Fibroblast of lung (primary cell): ENCODE measurements at places on chromosomes 1 and 21. TPM values are rescaled to one million over a fixed set of nuclear protein-coding genes. Genes with fewer than 3 reads are reported as not detected.

GRCh38 chr1:24536391-24536840 is 19.5 kb upstream of the NCMAP start:
- peak; percentile 63 for DNase-seq

DNA sequence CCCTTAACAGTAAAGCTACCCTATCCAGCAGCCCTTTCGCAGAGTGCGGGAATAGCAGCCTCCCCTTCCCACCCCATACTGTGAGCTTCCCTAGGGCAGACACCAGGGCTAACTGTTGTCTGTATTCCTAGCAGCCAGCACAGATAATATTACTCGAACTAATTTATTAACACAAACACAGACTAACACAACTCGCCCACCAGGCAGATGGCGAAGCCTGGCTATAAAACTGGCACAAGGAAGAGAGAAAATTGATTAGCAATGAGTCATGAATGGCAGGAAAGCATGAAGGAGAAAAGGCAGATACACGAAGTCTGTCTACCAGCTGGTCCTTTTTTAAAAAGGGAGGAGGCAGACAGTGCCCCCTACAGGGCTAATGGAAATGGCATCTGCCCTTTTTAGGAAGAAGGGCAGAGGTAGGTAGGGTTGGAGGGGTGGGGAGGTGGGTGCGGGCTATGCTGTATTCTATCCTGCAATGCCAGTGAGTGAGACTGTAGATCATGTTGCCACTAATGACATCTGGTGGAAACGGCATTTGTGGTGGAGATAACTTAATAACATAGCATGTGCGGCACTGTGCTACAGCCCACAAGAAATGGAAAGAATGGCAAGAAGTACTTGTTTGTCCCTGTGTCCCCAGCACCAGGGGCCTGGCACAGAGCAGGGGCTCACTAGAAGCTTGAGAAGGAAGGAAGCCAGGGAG is 30.6 kb upstream of the CTPS1 start:
- DNase-seq: peak; percentile 72

LCE1E gene
- 0.08 and 0.14 TPM in 2 replicates for polyA plus RNA-seq

GRCh38 chr1:56404066-56404465 is 175.3 kb downstream of the PLPP3 start:
- DNase-seq: peak; percentile 58

- no peak for DNase-seq
Measured at GRCh38 chr1:223482766-223483165, 89.6 kb downstream of the CCDC185 start.

DNA sequence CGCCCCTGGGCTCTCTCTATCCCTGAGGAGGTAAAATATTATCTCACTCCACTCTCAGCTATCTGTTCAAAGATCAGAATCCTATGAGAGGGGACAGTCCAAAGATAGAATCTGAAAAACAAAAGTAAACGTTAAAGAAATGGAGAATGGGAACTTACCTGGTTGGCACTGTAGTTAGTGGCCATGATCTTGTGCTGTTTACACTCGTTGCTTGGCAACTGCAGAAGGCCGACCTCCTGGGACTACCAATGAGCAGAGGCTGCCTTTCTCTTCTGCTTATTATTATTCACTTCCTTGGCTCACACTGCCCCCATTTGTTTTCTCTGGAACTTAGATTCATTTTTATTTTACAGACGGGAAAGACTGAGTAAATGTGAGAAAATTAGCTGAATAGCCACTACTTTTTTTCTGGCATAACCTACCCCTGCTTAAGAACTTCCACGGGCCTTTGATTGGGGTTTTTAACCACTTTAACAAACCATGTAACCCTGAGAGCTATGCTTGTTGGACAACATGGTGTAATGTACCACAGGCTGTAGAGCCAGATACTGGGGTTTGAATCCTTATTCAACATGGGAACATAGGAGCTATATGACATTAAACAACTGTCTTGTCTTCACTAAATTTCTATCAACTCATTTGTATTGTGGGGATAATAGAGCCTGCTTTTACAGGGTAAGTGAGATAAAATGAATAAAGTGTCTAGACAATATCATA is at the start of gene CFAP126:
Gene CFAP126, minus strand, starts transcription at position 193 of the 717 bp plus-strand sequence. Its CDS starts 8 bp downstream, at position 185.
- DNase-seq: peak; percentile 81

DNA sequence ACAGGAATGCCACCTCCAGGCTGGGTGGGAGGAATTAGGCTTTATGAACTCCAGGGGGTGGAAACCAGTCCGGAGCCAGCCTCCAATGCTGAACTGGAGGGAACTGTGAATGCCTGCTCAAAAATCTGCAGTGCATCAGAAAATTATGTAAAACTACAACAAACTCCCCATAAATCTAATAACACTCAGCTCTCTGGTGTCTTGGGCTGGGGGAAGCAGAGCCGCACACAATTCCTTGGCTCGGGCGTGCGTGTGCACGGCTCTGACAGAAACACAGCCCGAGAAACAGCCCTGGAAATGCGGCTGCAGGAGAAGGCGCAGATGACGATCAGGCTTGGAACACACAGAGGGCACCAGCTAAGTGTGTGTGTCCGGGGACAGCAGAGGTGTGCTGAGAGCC is 127.6 kb upstream of the VAMP3 start:
- peak; percentile 65 for DNase-seq

DNA sequence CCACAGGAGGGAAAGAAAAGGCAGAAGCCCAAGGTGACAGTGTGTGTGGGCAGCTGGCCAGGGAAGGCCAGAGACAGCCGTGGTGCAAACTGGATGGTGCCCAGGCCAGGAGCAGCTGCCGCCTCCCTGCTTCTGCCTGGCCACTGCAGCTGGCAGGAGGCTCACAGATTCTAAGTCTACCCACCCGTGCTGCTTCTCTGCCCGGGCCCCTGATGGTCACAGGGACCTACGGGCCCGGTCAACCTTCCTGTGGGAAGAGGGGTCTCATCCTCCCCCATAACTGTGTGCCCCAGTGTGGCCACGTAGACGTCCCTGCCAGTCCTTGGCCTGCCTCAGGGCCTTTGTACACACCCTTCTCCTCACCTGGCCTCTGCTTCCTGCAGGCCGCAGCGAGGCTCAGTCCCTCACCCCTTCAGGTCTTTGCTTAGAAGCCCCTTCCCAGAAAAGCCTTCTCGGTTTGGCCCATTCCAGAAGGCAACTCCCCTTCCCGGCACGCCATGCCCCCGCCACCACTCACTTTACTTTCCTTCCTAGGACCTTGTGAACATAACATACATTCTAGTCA is 192.6 kb upstream of the AJAP1 start:
- no peak for DNase-seq

SPRR1B gene
- polyA plus RNA-seq: not detected in 2 replicates

GRCh38 chr1:21531241-21531640 is 22.0 kb downstream of the ALPL start:
- no peak for DNase-seq

- no peak for DNase-seq
Measured at GRCh38 chr1:1432274-1432950, 3.1 kb upstream of the VWA1 start.

GRCh38 chr1:3541936-3542335 is 69.4 kb downstream of the MEGF6 start:
- no peak for DNase-seq

FAM163A gene
- polyA plus RNA-seq: not detected in 2 replicates

CYP4A22 gene
- not detected in 2 replicates for polyA plus RNA-seq

DNA sequence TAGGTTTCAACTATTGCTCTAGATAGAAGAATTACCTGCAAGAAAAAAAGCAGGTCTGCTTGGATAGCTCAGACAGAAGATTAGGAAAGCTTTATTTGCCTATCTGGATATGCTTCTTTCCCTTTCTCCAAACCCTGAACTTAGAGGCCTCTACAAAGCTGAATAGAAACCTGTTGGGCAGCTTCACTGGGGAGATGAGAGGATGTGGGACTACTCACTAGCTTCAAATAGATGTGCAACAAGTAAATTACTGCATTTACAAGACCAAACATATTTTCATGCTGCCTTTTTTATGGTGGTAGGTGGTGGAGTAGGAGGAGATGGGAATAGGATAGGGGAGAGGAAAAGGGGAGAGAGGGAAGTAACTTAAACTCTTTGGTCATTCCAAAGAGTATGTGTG is 6.4 kb downstream of the CLCA2 start:
- DNase-seq: no peak

- DNase-seq: peak; percentile 67
Measured at GRCh38 chr21:44949779-44950198, 10.0 kb downstream of the SLX9 start.

DNA sequence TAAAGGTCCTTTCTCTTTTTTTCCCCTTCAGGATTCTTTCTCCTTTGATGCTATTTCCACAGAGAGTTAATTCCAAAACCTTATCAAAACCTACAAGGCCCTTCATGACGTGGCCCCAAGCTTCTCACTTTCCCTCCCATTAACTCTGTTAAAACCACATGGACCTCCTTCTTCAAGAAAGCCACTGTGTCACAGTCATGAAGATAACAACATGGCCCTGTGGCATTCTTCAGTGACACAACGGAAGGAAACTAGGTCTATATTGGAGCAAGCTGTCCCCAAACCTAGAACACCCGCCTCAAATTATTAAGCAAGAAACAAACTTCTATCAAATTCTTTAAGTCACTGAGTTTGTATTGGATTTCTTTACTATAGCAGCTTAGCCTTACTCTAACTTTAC is 611.1 kb downstream of the NUF2 start:
- no peak for DNase-seq

LMOD1 gene
- 9.7 and 74.9 TPM in 2 replicates for polyA plus RNA-seq

- no peak for DNase-seq
Measured at GRCh38 chr1:54546651-54547401, 1.2 kb upstream of the ACOT11 start.

ADAMTS1 gene
- 200 and 208 TPM in 2 replicates for polyA plus RNA-seq

DNA sequence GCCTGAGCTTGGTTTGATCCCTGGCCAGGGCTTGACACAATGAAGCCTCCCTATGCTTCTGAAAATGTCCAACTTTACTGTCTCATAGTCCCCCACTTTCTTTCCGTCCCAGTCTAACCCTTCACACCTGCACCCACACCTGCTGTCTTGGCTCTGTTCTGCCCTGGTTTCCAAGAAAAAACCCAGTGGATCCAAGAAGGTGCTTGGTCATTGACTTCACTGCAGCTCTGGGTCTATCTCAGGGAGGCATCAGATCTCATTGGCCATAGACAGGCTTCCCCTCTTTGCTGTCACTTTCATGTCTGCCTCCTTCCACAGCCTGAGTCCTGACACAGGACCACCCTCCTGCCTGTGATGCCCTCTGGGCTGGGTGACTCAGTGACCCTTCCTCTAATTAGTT is 37.8 kb upstream of the ETV3 start:
- no peak for DNase-seq

GRCh38 chr1:235974616-235975015 is 90.3 kb downstream of the NID1 start:
- no peak for DNase-seq

GRCh38 chr1:56436912-56437417 is 142.4 kb downstream of the PLPP3 start:
- DNase-seq: no peak

DNA sequence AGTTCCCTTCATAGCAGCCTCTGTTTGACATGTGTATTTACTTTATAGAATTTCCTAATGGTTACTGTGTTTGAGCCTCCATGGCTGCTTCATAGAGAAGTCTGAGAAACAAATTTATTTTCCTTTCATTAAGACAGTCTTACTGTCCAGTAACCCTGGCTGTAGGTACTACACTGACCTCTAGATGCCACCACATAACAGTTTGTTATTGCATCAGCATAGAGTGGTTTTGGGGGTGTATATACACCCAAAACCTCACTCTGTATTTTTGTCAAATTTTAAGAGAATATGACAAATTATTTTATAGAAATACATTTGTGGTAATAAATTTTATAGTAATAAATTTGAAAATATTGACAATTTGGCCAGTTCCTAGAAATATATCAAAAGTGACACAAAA is 57.3 kb downstream of the OBSCN start:
- peak; percentile 46 for DNase-seq

DNA sequence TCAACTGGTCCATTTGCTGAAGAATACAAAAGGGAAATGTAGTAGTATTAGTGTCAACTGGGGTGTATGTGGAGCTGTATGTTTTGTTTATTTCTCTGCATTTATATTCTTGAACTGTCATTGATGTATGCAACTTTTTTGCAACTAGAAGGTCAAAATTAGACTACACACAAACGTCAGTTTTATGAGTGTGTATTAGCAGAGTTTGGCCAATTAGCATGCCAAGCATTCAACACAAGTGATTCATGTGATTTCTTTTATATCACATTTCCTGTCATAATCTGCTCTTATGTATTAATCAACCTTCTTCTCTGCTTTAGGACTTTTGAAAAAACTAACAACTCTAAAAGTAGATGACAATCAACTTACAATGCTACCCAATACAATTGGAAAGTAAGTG is 211.1 kb downstream of the LRRC40 start:
- DNase-seq: no peak

GRCh38 chr1:68234094-68234493 is 1.8 kb upstream of the WLS start:
- DNase-seq: no peak

DNA sequence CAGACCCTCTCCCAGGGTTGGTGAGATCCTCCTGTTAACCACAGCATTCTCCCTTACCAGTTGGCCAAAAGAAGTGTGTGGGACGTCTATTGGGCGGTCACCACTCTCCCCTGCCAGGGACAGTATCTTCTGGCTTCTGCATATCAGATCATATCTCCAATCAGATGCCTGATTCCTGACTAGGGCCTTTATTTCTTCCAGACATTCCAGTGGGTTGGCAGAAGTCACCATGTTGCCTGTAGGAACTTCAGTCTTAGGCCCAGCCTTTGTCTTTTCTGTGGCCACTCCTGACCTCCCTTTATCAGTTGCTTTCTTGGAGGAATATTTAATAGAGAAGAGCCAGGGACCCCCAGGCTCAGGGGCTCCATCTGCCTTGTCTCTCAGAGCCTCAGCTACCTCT is 130.4 kb upstream of the F3 start:
- no peak for DNase-seq

MSH4 gene
- 0.02 TPM in 1 of 2 replicates, not detected in the other for polyA plus RNA-seq

AVPR1B gene
- polyA plus RNA-seq: not detected in 2 replicates

GRCh38 chr1:82555501-82555900 is 754.8 kb downstream of the ADGRL2 start:
- no peak for DNase-seq

GRCh38 chr1:180175806-180176205 is 21.1 kb downstream of the QSOX1 start:
- no peak for DNase-seq

GRCh38 chr1:48619539-48619938 is 147.5 kb upstream of the SPATA6 start:
- peak; percentile 22 for DNase-seq

DNA sequence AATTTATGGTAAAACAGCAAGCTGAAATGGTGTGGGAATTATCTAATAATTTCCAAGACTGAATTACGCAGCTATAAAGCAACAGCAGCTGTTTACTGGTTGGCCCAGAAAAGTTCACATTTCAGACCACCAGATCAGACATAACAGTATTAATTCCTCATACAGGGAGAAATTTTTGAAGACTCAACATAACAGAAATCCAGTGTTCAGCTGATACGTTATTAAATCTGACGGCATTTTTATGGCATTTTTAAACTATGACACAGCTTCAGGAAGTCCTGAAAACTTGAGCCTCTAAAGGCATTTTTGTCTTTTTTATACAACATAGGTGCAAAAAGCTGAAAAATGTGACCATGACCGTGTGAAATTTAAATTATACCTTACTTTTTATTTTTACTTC is 91.2 kb downstream of the APP start:
- DNase-seq: no peak

DNA sequence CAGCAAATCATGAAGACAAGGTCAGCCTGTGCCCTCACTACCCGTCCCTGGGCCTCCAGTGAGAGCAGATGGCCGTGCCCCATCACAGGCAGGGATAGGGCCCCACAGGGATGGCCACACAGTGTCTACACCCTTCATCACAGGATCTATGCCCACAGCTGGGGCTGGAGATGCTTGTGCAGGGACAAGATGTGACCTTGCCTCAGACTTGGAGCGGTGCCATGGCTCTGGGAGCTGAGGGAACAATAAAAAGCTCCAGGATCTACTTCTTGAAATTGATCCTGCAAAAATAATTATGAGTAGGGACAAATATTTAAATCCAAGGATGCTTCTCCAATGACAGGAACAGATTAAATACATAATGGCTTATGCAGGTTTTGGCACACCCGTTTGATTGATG is 25.4 kb upstream of the TCEA3 start:
- no peak for DNase-seq
